Activated naive CD8-positive, alpha-beta T cell treated with anti-CD3 and anti-CD28 coated beads, Interleukin-2, amount 10 ng/mL, durations not matched to agents 7 days and 5 days (primary cell): ENCODE measurements at places on chromosomes 2 and 18.
A peak's percentile ranks its signal among the peaks of the same experiment; 100 is the strongest.

GRCh38 chr2:217756375-217757107 is 246.3 kb downstream of the TNS1 start:
- peak; percentile 89 for DNase-seq
- H3K27ac ChIP-seq = peak overlapping the region; percentile 61
- peak overlapping the region; percentile 67 for H3K4me3 ChIP-seq
- peaks cover 8% of the 10 kb centered on the region for H3K36me3 ChIP-seq
- H3K27me3 ChIP-seq = no peaks in the 10 kb centered on the region
- peaks cover 27% of the 10 kb centered on the region for H3K4me1 ChIP-seq

DNA sequence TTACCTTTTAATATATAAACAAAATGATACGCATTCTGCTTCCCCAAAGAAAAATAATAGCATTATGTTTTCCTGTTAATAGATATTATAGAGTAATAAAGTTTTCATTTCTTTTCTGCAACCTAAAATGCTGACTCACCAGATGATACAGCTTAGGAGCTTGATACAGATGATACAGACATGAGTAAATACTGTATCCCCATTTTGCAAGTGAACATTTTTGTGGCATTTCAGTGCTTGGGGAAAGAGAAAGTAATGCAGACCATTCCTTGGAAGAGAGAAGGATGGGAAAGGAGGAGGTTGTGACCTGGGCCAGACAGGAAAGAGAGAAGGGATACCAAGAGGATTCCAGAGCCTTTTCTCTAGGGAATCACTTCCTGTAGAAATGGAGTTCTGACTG is 97.5 kb upstream of the FSHR start:
- H3K4me3 ChIP-seq = no peak overlapping the region
- no peaks in the 10 kb centered on the region for H3K36me3 ChIP-seq
- no peaks in the 10 kb centered on the region for H3K4me1 ChIP-seq
- H3K27me3 ChIP-seq = no peaks in the 10 kb centered on the region
- no peak for DNase-seq

- H3K27ac ChIP-seq = no peak overlapping the region
- H3K4me1 ChIP-seq = peaks cover under 1% of the 10 kb centered on the region
Measured at GRCh38 chr2:232434563-232435374, 21.2 kb upstream of the ALPI start.

DNA sequence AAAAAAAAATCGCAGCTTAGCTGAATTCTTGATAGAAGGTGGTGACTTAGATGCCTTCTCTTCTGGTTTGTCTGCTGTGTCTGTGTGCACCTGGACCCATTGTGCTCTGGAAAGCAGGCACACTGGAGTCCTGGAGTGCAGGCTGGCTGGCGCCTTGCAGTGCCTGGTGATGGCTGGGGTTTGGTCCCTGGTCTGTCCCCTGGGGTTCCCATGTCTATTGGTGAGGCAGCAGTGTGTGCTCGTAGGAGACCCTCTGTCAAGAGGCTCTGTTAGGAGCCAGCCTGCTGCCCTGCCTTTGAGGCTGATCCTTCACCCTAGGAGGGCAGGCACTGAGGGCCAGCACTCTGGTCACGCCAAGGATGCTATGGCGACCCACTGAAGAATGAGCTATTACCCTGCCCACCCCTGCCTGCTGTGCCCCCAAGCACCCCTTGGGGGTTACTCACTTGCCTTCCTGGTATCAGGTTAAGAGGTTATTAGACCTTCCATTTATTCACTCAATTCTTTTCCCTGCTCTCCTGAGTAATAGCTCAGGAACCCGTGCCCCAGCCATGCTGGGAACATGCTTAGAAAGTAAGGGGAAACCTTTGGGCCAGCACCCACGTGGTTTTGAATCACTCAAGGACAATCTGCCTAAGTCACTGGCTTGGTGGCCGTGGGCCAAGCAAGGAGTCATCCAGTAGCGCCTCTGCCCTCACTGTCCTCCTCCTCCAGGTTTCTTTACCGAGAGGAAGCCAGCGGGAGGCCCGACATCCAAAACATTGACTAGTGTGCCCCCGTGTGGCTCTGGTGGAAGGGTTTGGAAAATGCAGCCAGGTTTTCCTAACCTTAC is 284.5 kb downstream of the PRKCE start:
- no peak overlapping the region for H3K27ac ChIP-seq
- H3K4me1 ChIP-seq = peaks cover 2% of the 10 kb centered on the region
- H3K36me3 ChIP-seq = peaks cover 2% of the 10 kb centered on the region
- H3K27me3 ChIP-seq = no peaks in the 10 kb centered on the region

DNA sequence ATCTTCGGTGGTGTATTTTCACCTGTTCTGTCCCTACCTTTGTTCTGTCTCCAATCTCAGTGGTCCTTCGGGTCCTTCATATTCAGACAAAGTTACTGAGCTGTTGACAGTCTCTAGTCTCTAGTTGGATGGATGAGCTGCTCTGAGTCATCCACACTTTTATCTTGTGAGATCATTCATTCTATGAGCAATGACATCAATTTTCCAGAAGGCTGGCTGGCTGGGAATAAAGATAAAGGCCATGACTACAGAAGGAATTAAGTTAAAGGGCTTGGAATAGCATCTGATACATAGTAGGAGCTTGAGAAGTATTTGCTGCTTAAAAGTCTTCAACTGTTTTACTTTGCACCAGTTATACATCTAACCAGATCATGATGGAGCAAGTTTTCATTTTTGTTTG is 43.1 kb upstream of the SLC39A10 start:
- H3K4me3 ChIP-seq = no peak overlapping the region
- peaks cover 2% of the 10 kb centered on the region for H3K4me1 ChIP-seq
- peaks cover 5% of the 10 kb centered on the region for H3K36me3 ChIP-seq
- no peaks in the 10 kb centered on the region for H3K27me3 ChIP-seq
- H3K27ac ChIP-seq = no peak overlapping the region

DNA sequence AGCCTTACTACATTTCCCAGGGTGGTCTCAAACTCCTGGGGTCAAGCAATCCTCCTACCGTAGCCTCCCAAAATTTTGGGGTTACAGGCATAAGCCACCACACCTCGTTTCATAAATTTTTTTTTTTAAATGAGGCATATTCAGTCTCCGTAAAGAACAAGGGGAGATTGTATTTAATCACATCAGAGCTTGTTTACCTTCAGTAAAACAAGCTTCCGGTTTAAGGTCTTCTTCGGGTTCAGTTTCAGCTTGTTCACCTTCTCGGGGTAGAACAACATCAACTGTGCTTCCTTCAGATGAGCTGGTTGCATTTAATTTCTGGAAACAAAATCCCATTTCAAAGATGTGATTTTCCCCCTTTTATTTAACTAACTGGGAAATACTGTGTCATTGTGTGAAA is 88.6 kb downstream of the SCN3A start:
- no peak for DNase-seq
- no peak overlapping the region for H3K27ac ChIP-seq
- H3K36me3 ChIP-seq = no peaks in the 10 kb centered on the region

DNA sequence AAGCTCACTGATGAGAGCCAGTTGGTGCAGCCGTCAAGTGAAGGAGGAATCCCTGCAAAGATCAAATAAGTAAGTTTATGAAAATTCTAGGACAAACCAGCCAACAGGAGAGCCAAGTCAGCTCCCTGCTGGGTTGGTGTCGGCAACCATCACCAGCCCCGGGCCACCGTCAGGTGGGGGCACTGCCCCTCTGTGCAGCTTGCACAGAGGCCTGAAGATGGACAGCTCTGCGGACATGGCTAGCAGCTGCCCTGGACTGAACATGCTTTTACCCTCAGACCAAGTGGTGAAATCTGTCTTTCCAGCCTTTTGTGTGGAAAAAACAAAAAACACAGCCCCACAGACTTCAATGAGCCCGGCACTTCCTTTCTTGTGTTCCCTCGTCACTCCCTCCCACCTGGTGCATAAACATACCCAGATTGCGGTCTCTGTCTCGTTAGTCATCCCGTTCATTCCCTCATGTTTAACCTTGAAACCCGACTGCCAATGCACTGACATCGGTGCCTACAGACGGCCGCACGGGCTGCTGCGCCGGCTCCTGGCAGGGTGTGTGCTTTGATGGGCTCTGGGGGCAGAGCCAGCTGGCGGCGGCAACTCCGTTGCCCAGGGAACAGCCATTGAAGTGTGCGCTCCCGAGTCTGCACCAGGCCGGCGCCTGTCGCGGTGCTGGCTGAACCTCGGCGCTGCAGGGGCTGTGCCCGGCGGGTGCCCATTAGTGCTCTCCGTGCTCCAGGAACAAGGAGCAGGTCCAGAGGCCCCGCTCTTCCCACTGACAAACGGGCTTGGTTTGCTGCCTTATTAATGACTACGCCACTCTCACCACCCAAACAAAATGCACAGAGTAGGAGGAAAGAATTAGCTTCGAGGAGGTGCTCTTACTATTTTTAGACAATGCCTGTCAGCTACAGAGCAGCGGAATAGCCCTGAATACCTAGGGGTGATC is 95.3 kb downstream of the EIPR1 start:
- no peak overlapping the region for H3K27ac ChIP-seq
- DNase-seq = no peak
- no peak overlapping the region for H3K4me3 ChIP-seq
- peaks cover 2% of the 10 kb centered on the region for H3K4me1 ChIP-seq

GRCh38 chr2:176177580-176178037 is 10.9 kb upstream of the HOXD1 start:
- no peak overlapping the region for H3K27ac ChIP-seq
- no peak for DNase-seq
- H3K4me3 ChIP-seq = peak overlapping the region; percentile 75
- peaks cover 6% of the 10 kb centered on the region for H3K4me1 ChIP-seq
- peaks cover 85% of the 10 kb centered on the region for H3K27me3 ChIP-seq

DNA sequence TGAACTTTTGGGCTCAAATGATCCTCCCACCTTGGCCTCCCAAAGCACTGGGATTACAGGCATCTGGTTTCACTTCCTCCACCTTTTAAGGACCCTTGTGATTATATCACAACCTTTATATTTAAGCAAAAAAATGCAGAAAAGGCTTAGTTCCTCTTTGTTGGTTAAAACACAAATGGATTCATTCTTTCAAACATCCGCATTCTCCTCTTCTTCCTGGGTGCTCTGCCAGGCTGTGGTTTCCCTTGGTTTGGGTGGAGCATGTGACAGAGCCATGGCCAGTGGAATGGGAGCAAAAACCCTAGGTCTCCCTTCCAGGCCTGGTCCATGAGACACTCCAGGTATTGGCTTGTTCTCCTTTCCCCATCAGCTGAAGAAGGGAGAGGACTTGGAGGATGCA is 9.9 kb upstream of the SLC66A3 start:
- H3K27me3 ChIP-seq = peaks cover 2% of the 10 kb centered on the region
- no peak overlapping the region for H3K4me3 ChIP-seq
- H3K4me1 ChIP-seq = no peaks in the 10 kb centered on the region
- no peaks in the 10 kb centered on the region for H3K36me3 ChIP-seq
- H3K27ac ChIP-seq = no peak overlapping the region

GRCh38 chr18:629269-630150 is 27.9 kb upstream of the TYMS start:
- DNase-seq = no peak
- H3K4me3 ChIP-seq = no peak overlapping the region
- no peaks in the 10 kb centered on the region for H3K4me1 ChIP-seq
- H3K27me3 ChIP-seq = peaks cover 11% of the 10 kb centered on the region

DNA sequence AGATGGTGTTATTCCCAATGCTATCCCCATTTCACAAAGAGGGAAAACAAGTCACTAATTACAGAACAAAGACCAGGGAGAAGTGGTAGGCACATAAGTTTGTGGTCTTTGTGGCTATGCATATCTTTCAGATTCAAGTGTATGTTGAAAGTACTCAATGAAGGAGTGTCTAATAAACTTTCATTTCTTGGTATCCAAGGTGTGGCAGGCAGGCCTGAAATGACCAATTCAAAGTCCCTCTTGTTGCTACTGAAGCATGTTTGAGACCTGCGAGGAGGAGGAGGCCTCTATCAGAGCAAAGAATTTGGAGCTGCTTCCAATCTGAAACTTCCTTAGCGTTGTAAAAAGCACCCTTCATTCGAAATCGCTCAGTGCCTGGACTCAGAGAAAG is 60.9 kb upstream of the KLF7 start:
- no peak overlapping the region for H3K27ac ChIP-seq
- H3K27me3 ChIP-seq = peaks cover 2% of the 10 kb centered on the region
- no peak for DNase-seq

DNA sequence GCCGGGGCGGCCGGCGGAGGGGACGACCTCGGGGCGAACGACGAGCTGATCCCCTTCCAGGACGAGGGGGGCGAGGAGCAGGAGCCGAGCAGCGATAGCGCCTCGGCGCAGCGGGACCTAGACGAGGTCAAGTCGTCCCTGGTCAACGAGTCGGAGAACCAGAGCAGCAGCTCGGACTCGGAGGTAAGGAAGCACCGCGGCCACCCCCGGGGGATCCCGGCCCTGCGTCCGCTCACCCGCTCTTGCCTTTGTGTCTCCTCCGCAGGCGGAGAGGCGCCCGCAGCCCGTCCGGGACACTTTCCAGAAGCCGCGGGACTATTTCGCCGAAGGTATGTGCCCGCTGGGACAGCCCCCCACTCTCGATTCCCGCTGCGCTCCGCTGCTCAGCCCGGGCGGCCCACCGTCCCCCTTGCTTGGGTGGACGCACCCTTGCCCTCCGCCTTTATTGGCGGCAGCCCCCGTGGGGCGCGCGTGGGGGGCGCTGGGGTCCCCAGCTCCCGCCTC is 611 bp downstream of the TCF7L1 start:
- peaks cover 71% of the 10 kb centered on the region for H3K27me3 ChIP-seq
- peak; percentile 58 for DNase-seq
- H3K27ac ChIP-seq = no peak overlapping the region
- peaks cover 7% of the 10 kb centered on the region for H3K4me1 ChIP-seq
- H3K36me3 ChIP-seq = no peaks in the 10 kb centered on the region

- no peaks in the 10 kb centered on the region for H3K4me1 ChIP-seq
- H3K4me3 ChIP-seq = no peak overlapping the region
- H3K27me3 ChIP-seq = peaks cover 13% of the 10 kb centered on the region
- no peaks in the 10 kb centered on the region for H3K36me3 ChIP-seq
- DNase-seq = no peak
Measured at GRCh38 chr18:59420244-59420643, 61.2 kb upstream of the LMAN1 start.

GRCh38 chr2:168233726-168234406 is 13.5 kb downstream of the STK39 start:
- H3K36me3 ChIP-seq = peaks cover 43% of the 10 kb centered on the region
- H3K27me3 ChIP-seq = no peaks in the 10 kb centered on the region
- H3K27ac ChIP-seq = no peak overlapping the region
- peaks cover 12% of the 10 kb centered on the region for H3K4me1 ChIP-seq
- no peak overlapping the region for H3K4me3 ChIP-seq

DNA sequence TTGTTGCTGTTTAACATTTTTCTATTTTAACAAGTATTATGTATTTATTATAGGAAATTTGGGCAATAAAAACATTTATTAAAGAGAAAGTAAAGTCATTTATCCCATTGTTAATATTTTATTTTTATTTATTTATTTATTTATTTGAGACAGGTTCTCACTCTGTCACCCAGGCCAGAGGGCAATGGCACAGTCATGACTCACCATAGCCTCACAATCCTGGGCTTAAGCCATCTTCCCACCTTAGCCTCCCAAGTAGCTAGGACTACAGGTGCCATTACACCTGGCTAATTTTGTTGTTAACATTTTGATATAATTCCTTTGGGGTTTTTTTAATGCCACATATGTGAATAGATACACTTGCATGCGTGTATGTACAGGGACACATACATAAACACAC is 165.9 kb upstream of the STON1 start:
- H3K4me3 ChIP-seq = no peak overlapping the region
- DNase-seq = no peak
- peaks cover 44% of the 10 kb centered on the region for H3K36me3 ChIP-seq
- no peak overlapping the region for H3K27ac ChIP-seq
- no peaks in the 10 kb centered on the region for H3K27me3 ChIP-seq
